ENCODE measurements at places on chromosomes 3 and 15.

GRCh38 chr3:29167180-29167579 lies 113.7 kb upstream of the RBMS3 start:
- DNase-seq, result no peak

GRCh38 chr15:48888191-48888590 lies 10.3 kb downstream of the EID1 start:
- DNase-seq, result no peak

DNA sequence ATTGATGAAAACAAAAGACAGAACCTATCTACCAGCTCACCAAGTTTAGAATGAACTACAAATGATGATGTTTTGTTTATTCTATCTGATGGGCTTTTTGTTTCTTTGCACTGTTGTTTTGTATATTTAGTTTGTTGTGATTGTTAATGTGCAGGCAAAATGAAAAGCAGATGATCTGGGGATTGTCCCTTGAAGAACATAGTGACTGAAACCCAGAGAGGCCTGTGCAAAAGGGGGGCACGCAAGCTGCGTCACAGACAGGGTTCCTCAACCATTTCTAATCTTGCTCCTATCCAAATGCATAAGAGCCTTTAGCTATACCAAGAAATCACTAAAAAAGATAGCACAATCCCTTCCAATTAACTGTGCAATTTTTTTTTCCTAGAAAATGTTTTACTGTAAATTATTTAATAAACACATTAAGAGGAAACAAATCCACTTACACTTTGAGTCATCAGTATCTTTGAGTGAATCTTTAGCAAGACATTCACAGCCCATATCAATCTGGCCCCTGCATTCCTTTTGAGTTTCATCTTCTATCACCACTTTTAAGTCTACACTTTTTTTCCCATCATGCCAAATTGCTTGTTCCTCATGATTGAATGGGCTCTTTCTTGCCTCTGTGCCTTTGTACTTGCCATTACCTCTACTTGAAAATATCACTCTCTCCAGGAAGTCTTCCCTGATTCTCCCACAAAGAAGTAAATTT lies 220.3 kb downstream of the ATP8B4 start:
- no peak for DNase-seq

- DNase-seq, result no peak
Observed at GRCh38 chr3:3097958-3098357, 12.2 kb downstream of the IL5RA start.

DNA sequence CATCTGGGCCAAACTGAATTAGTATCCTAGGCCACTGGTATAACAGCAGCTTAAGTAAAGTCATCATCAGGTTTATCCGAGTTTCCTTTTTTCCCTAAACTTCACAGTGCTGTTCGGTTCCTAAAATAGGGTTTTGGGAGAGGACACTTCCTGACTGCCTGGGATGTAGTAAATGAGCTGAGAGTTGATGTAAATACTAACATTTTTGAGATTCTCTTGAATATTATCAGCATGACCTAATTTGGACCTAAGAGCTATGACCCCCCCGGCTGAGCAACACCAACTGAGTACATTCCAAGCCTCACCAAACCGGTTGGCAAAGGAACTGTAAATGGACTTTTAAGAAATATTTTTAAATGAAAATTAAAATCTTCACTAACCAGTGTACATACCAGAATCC lies 78.8 kb downstream of the IL5RA start:
- DNase-seq, result no peak

DNA sequence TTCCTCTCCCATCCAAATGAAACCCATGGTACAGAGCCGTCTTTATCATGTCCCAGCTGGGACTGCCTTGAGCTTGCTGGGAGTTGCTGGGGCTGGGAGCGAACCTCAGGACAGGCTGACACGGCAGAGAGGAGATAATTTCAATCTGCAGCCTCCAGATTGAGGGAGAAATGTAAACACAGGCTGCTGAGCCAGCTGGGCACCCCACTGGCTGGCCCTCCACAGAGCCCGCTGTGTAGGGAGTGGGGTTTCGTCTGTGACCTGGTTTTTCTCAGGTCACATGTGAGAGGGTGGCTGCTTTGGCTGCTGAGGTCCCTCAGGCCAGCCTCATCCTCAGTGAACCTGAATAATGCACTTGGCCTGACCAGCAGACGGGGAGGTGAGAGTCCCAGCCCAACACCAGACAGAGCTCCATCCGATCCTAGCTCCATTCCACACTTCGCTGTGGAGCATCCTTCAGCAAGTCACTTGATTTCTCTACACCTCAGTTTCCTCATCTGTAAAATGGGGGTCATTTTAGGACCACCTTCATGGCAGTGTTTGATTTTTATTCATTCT lies 121.6 kb upstream of the MRPS22 start:
- DNase-seq, result no peak

- no peak for DNase-seq
Observed at GRCh38 chr15:100043068-100043641, 298.6 kb downstream of the ADAMTS17 start.

GRCh38 chr3:110593749-110594148 lies 477.9 kb upstream of the NECTIN3 start:
- DNase-seq, result no peak

DNA sequence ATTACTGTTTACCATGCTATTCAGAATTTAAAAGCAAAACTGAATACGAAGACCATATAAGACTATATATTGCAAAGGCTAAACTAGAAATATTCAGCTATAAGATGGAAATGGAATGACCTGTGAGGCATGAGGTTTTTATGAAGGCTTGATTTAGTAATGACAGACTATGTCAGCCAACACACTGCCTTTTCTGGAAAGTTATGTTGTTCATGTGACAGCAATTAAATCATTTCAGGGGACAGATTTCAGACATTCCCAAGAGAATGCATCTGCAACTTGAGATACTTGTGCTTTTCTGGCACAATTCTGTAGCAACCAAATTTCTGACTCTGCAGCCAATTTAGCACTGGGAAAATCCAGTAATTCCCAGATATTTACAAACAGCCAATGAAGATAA lies 8.6 kb upstream of the GATM start:
- no peak for DNase-seq

DNA sequence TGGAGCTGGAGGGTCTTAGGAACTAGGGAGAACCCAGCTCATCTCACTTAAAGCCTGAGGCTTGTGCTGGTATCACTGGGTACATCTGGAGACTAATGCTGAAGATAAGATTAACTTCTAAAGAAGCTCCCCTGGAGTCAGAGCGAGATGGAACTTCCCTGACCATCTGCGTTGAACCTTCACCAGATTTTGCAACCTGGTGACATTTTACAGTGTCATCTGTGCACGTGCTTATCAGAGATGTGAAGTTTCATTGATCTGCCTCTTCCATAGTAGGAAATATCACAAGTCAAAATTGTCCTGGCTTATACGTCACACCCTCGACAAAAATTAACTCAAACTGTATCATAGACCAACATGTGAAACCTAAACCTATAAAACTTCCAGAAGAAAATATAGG lies 395.5 kb downstream of the SHQ1 start:
- DNase-seq, result no peak

DNA sequence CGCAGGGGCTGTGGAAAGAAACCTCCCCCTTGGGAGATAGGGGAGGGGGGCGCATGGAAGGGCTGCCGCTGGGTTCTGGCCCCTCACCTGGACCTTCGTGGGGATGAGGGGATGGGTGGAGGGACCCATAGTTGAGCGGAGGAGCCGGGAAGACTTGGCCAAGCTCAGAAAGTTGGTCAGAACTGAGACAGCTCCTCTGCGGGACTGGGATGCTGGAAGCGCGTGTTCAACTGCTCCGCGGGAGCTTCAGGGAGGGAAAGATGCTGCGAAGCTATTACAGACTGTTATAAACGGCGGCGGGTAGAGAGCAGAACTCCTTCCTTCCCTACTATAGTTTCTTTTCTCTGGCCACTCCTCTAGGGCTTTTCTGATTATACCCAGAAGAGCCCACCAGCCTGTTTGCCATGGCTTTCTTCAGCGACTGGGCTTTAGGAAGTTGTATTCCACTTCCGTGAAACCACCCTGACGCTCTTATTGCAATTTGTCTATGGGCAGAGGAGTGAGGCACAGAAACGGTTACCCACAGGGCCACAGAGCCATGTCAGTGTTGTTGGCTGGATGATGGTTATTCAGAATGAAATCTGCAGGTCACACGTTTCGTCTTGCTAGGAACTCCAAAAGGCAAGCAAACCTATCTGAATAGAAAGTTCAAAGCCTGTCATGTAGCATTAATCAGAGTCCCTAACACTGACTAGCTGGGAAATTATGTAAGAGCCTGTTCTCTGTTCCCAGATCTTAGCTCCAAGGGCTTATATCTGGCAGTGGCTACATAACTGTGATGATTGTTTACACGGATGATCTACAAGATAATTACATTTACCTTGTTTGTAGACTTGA lies 1.1 kb downstream of the SYNPR start:
- no peak for DNase-seq

DNA sequence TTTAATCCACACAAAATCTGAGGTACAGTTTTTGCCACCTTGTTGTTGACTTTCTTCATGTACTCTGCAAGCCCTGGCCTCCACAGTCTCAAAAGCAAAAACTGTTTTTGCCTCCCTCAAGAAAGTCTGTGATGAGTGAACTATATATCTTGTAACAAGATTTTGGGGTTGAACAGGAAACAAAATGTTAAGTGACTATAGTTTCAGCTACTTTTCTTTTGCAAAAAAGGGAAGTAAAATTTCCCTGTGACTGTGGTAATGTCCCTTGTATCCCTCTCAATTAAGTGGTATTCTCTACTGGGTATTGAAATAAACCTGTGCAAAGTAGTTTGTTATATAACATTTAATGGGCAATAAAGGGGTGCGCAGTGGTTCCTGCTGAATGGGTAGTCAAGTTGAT lies 21.3 kb upstream of the SCAANT1 start:
- no peak for DNase-seq

DNA sequence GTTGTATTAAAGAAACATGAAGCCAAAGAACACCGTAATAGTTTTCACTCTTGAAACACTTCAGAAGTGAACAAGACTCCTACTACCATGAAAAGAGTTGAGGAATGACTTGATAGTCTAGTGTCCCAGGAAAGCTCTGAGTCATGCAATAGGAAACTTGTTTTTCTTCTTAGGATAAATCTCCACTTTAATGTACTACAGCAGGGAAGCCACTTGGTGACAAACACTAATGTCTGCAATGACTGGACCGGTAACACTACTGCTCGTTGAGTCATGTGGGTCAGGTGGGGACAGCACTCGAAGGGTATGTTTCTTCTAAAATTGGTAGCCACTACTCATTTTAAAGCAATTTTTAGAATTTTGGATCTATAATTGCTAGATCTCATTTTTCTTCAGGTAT lies 291.7 kb upstream of the CNTN3 start:
- no peak for DNase-seq

- DNase-seq, result no peak
Observed at GRCh38 chr3:17411157-17411877, 331.1 kb downstream of the TBC1D5 start.

GRCh38 chr3:55882006-55882405 lies 394.9 kb upstream of the WNT5A start:
- no peak for DNase-seq

DNA sequence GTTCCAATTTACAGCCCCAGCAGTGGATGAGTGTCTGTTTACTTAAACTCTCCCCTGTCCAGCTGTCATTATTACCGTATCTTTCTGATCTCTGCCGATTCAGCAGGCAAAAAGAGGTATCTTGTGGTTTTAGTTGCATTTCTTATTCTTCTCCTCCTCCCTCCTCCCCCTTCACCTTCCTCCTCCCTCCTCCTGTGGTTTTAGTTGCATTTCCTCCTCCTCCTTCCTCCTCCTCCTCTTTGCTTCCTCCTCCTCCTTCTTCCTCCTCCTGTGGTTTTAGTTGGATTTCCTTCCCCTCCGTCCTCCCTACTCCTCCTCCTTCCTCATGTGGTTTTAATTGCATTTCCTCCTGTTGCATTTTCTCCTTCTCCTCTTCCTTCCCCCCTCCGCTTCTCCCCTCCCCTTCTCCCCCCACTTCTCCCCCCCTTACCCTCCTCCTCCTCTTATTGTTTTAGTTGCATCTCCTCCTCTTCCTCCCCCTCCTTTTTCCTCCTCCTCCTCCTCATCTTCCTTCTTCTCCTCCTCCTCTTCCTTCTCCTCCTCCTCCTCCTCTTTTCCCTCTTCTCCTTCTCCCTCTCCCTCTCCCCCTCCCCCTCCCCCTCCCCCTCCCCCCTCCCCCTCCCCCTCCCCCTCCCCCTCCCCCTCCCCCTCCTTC lies 25.3 kb upstream of the VPS33B start:
- DNase-seq, result no peak

DNA sequence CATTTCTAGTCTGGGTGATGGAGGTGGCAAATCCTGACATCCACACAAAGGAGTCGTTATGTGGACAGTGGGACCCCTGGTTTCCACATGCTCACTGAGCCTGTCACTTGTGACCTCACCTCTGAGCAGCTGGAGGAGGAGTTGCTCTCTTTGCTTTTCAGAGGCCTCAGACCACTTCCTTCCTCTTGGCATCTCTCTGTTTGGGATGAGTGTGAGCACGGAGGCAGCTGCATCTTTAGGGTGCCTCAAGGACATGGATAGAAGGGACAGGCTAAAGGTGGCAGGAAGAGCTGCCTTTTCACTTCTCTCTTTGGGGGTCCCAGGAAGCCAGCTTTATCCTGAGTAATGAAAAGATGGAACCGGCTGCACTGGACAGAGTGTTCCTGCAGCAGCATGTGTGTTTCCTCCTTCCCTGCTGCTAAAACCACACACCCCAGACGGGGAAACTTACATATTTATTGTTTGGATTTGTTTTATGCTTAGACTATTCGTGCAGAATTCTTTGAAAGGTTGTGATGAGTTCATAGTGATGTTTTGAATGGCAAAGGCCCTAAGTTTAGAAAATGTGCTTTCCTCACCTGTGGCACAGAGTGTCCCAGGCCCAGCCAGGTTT lies 31.8 kb downstream of the GPR171 start:
- DNase-seq, result no peak

- no peak for DNase-seq
Observed at GRCh38 chr3:54549607-54550220, 378.1 kb downstream of the LRTM1 start.

- no peak for DNase-seq
Observed at GRCh38 chr3:120743556-120744195, 1.1 kb downstream of the GTF2E1 start.

DNA sequence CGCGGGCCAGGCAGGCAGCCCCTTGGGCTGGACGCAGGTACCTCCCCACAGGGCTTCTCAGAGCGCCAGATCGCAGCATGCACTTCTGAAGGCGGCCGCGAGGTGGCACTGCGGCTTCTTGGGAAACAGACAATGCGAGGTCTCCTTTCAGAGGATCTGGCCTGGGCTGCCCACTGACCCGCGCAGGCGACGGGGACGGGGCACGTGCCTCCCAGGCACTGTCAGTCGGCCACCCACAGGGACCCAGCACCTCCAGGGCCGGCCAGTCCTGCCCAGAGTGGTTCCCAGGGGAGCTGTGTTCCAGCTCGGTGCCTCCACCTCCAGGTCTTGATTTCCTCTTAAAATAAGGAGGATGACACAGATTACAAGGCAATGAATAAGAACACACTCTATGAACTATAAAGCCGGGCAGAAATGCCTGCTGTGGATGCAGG lies 24.4 kb upstream of the TXNRD3 start:
- DNase-seq, result peak; percentile 72

Data from activated CD4-positive, alpha-beta T cell treated with anti-CD3 and anti-CD28 coated beads, Interleukin-2, amount 50 U/mL, for 24 hours (primary cell).